ENCODE measurements at places on chromosomes 11 and 22.

DNA sequence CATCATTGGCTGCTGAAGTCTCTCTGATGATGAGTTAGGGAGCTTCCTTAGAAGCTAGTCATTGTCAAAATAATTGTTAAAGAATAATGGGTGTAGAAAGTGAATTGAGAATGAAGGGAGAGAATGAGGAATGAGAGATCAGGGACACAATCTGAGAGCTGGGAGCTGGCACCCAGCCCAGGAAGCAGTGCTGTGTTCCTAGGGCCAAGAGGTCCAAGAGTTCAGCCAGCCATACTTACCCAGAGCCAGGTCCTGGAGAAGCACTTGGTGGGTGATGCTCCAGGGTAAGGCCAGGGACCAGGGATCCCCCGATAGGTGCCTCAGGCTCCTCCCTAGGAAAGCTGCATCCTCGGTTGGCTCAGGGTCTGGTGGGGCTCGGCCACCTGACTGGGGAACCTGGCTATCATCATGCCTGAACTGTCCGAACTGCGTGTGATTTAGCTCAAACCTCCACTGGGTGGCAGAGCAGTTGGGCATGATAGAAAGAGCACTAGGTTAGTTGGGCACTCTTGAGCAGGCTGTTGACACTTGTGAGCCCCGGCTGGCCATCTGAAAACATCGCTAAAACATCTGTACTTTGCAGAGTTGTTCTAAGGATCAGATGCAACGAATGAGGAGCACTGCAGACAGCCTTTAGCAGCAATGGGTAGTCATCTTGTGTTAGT lies 123.9 kb upstream of the NCAM1 start:
- DNase-seq, result no peak

DNA sequence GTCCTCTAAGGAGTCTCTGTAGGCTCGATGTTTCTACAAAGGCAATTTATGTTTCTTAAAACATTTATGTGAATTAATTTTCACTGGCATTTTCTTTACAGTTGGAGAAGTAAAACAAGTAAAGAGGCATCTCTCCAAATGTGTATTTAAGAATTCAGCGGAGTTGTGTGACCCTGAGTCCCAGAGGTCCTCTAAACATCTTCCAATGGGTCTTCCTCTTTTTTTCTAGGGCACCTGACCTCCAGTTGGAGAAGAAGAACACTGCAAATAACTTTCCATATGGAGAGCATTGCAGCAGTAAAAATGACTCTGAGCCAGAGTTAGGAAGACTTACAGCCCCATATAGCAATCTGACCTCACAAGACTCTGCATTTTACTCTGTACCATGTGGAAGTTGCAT lies 480.5 kb upstream of the RAG2 start:
- no peak for DNase-seq

DNA sequence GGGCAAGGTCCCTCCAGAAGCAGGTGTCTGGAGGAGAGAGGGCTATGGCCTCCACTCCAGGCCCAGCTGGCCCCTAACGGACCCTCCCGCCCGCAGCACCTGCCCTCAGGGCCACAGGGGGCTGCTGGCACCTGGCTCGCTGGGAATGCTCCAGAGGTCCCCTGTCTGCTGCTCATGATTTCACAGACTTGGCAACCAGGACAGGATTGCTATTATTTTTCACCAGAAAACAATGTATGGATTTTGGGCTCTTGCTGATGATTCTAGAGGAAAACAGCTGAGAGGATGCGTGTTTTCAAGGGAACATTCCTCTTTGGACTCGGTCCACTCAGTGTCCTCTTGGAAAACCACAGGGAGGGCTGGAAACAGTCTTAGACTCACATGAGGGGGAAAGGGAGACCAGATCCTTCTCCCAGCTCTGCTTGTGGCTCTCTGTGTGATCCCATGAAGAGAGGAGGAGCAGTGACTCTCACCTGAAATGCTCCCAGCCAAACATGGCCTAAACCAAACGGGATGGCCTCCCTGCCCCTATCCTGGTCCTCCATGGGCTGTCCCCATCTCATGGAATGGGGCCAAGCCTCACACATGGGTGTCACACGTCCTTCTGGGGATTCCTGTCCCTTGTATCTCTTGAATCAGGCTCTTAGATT lies 15.8 kb downstream of the MYEOV start:
- peak; percentile 61 for DNase-seq

DNA sequence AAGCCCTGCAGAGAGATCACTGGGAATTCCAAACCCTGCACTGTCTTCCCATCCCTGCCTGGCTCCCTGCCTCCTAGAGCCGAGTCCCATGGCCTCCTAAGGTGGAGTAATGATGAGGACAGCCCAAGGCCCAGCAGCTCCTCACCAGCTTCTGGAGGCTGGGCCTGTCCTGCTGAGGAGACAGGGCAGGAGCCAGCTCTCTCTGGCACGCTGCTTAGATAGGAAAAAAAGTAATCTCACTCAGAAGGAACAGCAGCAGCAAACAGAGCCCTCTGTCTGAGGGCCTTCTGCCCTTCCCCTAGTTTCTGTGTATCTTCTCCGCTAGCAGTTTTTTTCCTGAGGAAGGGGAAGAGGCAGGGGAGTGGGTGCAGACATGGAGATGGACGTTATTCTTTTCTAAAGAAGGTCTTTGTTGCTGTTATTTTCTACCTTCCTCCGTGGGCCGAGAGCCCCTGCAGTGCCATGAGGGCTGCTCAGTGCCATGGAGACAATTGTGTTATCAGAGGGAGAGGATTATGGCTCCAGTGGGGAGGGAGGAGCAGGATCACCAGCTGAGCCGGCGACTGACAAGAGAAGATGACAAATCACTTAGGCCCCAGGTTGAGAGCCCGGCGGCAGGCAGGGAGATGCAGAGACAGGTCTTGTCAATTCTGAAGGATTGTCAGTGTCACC lies 315.3 kb downstream of the BUD13 start:
- no peak for DNase-seq

- DNase-seq, result no peak
These were observed 32.4 kb downstream of the OTOG start for GRCh38 chr11:17579451-17579850.

DNA sequence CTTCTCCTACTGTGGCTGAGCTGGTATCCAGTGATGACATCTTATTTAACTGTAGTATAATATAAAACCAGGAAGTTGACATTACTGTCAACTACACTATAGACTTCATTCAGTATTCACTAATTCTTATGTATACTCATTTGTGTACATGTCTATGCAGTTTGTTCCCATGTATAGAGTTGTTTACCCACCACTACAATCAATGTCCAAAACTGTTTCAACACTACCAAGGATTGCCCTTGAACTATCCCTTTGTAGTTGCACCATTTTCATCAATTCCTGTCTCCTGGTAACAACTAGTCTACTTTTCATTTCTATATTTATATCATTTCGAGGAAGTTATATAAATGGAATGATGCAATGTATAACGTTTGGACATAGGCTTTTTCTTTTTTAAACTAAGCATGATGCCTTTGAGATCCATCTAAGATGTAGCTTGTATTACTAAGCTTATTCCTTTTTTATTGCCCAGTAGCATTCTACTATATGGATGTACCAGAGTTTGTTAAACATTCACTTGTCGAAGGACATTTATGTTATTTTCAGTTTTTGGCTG lies 39.2 kb downstream of the TMEM135 start:
- no peak for DNase-seq

DNA sequence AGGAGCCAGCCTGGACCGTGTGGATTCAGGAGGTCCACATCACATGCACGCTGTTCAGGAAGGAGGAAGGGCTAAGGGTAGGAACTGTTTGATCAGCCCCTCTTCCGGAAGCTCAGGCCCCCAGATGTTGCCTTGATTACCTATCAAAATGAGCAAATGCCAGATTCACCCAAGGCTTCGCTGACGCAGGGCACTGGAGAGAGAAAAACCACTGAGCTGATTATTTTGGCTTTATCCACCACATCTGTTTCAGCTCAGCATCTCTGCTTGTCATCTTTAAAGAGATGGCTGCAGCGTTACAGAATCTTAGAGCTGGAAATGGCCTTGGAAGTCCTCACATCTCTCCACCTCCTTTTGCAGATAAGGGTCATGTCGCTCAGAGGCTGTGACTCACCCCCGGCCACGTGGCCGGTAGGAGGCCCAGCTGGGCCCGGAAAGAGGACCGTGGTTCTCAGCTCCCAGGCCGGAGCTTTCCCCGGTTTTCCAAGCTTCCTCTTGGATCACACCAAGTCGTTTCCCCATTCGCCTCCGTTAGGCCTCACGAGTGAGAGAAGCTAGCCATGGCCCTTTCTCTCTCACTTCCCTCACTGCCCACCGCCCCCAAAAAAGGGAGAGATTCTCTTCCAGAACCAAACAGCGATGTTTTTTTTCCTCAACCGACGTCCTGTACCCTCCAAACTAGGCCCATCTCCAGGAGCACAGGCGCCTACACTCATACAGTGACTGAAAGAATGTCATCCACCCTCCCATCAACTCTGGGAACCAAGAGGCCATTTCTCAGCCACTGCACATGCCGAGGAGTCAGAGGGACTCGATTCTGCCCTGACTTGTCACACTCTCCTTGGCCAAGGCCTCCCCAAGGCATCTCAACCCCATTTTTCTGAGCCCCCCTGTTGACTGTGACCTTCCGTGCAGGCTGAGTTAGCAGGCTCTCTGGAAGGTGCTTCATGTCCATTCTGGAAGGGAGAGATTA lies 37.6 kb downstream of the LIF start:
- peak; percentile 88 for DNase-seq

DNA sequence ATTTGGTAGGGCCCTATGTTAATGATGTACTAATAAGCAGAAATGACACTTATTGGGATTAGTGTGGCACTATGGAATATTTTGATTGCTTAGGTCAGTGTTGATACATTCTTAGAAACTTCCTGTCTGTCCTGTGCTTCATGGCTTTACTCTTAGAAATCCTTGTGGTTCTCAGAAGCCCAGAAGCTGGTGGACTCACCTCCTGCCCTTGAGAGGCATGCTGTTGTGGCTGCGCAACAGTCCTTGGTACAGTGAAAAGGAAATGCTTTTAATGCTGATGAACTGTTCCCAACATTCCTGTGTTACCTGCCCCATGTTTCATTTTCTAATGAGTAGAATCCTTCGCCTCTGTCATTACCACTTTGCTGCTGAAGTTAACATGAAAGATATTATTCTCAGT lies 52.4 kb upstream of the MYO18B start:
- DNase-seq, result no peak

GRCh38 chr11:116853461-116854073 lies 16.1 kb upstream of the APOA1 start:
- peak; percentile 90 for DNase-seq

- DNase-seq, result no peak
These were observed 313.9 kb upstream of the B3GAT1 start for GRCh38 chr11:134725716-134726639.

GRCh38 chr22:36432592-36433317 lies 45.0 kb upstream of the MYH9 start:
- peak; percentile 50 for DNase-seq

GRCh38 chr22:21849489-21849888 lies 18.0 kb downstream of the MAPK1 start:
- DNase-seq, result no peak

- no peak for DNase-seq
These were observed 14.7 kb upstream of the CHRNA10 start for GRCh38 chr11:3685923-3686322.

- DNase-seq, result no peak
These were observed 6.3 kb downstream of the OPCML start for GRCh38 chr11:133525976-133526375.

GRCh38 chr11:5304046-5304445 lies 2.3 kb upstream of the OR51B4 start:
- DNase-seq, result peak; percentile 34

DNA sequence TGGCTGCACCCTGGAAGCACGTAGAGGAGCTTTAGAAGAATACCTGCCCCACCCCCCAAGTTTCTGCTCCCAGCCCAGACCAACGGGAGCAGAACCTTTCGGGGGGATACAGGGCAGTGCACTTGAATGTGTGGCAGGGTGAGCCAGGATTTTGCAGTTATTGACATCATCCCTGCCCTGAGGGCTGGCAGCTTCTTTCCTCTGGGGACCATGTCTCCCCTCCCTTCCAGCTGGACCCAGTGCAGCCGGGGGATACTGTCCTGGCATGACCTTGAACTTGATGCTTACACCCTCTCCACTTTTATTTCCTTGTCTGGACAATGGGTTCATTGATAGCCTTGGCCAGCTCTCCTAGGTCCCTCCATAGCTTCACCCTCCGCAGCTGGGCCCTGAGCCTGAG lies 4.1 kb upstream of the CABP7 start:
- no peak for DNase-seq

DNA sequence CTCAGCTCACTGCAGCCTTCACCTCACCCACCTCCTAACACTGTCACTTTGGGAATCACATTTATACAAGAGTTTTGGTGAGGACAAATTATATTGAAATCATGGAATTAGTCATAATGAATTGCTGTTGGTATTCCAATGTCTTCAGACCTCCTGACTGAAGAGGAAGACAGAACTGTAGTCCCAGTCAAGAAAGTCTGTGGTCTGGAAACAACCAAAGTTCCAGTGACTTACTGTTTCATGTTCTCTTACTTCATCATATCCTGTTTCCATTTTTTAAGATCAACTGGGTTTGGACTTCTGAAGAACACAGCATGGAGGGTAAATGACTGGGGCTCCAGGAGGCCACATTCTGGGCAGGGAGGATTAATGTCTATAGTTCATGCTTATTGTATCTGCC lies 43.0 kb upstream of the HIPK3 start:
- DNase-seq, result peak; percentile 24

GRCh38 chr22:39214383-39215069 lies 30.3 kb downstream of the PDGFB start:
- DNase-seq, result no peak

- no peak for DNase-seq
These were observed 90.4 kb downstream of the RELT start for GRCh38 chr11:73466643-73467042.

DNA sequence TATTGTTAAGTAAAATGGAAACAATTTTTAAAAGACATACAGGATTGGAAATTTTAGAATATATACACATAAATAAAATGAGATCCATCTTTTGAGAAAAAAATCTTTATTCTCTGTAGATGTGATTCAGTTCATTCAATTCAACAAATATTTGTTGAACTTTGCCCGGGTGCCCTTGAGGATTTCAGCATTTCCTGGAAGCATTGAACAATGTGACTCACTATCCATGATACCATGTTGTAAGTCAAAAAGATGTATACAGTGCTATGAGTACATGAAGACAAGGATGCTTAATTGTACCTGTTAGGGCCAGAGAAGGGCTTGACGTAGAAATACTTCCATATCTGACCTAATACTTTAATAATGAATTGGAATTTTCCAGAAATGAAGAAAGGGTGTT lies 353.7 kb downstream of the METTL15 start:
- DNase-seq, result no peak

GRCh38 chr11:64233913-64234586 lies at the start of gene VEGFB:
VEGFB (plus strand) TSS chr11:64234584; CDS start chr11:64234834, 250 bp downstream.
- peak; percentile 69 for DNase-seq

DNA sequence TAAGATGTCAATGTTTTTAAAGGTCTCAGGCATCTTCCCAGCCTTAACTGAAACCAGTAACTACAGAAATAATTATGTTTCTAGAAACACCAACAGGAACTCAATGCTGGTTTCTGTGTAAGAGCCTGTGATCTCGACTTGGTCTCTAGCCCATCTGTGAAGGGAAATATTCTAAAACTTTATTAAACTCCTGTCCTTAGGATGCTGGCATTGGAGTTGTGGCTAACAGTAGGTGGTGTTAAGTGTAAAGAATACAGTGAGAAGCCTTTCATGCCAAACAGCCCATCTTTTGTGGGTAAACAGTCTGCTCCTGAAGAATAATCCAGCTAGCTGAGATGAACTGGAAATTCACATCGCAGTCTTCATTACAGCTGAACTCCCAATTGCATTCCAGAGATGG lies 133.2 kb downstream of the ADAMTS15 start:
- DNase-seq, result no peak

Measured in hepatic stellate cell (primary cell).